ENCODE measurements at places on chromosomes 4 and X.

DNA sequence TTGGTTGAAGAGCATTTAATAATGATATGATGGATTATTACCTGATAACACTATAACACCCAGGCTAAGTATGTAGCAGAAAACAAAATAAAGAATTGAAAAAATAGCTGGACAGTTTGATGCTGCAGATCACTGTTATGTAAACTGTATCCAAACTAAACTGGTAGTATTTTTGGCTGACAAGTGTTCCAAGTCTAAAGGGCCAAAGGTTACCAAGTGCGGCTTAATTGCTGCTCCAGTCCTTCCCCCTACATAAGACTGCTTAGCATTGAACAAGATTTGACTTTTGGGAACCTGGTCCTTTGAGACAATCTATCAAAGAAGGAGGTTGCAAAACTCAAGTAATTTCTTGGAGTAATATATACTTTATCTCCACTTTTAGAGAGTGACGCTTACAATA, 249.6 kb downstream of the CAMK2D start:
- no peak for DNase-seq

- no peak for DNase-seq
Observed at GRCh38 chr4:139581096-139581495, 25.1 kb upstream of the SETD7 start.

- no peak for DNase-seq
Observed at GRCh38 chr4:62271107-62271506, 1071.0 kb downstream of the ADGRL3 start.

DNA sequence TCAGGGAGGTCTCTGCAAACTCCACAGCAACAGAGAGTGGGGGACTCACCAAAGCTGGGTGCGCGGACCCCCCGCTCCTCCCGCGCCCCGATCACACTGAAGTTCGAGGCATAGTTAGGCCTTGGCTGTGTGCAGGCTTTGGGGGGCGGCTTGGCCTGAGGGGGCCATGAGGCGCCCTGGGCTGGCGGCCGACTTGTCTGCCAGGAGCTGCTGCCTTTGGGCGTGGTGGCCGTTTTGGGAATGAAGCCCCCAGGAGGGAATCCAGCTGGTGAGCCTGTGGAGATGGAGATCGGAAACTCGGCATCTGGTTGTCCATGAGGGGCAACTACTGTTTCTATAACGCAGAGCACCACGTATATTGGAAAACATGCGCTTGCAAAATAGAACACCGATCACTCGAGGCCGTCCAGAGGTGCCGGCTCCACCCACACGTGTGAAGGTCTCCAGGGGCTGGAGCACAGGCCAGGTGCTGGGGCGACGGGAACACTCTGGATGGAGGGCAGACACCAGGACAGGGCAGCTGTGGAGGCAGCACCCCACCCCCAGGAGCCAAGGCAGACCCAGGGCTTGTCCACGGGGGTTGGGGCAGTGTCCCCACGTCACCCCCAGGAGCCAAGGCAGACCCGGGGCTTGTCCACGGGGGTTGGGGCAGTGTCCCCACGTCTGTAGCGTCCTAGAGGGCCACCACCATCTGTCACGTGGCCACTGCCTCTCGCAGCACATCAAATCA, 25.9 kb upstream of the CPLX1 start:
- DNase-seq = no peak

DNA sequence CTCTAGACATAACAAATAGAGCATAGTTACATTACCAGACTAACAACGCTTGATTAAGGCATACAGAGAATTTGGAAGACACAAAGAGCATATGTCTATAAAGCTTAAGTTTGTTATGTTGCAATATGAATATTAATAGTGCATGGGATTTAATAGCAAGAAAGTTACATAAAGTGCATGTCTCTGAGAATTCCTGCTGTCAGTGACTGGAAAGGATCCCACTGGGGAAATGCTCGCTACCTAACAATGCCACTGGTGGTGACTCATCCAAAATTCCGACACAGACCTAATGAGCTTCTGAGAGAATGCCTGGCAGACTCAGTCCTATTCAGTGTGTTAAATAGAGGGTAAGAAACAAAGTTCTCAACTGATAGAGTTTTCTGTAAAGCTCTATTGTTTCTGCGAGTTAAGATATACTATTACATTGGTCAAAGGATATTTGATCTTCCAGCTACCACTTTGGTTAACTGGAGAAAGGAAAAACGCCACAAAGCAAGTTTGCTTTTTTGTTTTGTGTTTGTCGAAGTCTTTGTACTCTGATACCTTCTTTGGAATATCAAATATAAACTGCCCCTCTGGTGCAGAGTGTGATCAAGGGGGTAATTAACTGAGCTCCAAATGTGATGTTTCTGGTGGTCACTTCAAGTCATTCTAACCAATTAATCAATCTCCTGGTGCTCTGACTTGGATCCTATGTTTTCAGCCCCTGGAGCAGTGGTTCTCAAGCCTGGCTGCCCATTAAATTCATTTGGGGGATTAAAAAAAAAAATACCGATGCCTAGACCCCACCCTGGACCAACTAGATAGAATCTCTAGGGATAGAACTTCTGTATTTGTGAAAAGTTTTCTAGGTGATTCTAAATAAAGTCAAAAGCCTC, 107.9 kb downstream of the PALLD start:
- no peak for DNase-seq
